Activated T-helper 2 cell treated with anti-CD3 and anti-CD28 coated beads, Interferon-gamma antibody, Interleukin-2, Interleukin-4, amounts not matched to agents 10 μg/mL and 5 μg/mL and 100 μg/mL, durations not matched to agents 14 hours and 24 hours and 36 hours (primary cell): ENCODE measurements at places on chromosomes 4 and X. TPM values are rescaled to one million over a fixed set of nuclear protein-coding genes. Genes with fewer than 3 reads are reported as not detected.

The TRPC3 gene
- total RNA-seq: 0.64 and 0.67 TPM in 2 replicates

The TASL gene
- 5.2 and 5.4 TPM in 2 replicates for total RNA-seq

DNA sequence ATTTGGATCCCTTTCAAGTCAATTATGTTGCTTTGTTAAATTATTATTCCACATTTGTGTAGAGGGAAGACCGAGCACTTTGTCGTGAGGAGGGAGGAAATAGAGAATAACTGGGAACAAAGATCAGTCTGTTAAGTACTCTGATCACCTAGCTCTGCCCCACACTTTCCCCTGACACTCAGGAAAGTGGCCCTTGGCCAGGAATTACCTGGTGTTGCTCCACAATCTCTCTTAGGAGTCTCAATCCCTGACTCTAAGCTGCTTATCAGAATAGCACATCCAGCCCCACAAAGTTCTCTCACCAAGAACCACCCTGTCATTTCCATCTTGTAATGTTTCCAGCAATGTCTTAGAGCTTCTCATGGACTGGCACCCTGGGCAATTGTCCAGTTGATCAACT is 83.8 kb upstream of the BMPR1B start:
- no peaks in the 10 kb centered on the region for H3K27me3 ChIP-seq
- no peak overlapping the region for H3K4me3 ChIP-seq
- no peak for DNase-seq
- H3K27ac ChIP-seq: no peak overlapping the region

- no peaks in the 10 kb centered on the region for H3K36me3 ChIP-seq
These were observed 4.0 kb downstream of the PCYT1B start for GRCh38 chrX:24643116-24643515.

DNA sequence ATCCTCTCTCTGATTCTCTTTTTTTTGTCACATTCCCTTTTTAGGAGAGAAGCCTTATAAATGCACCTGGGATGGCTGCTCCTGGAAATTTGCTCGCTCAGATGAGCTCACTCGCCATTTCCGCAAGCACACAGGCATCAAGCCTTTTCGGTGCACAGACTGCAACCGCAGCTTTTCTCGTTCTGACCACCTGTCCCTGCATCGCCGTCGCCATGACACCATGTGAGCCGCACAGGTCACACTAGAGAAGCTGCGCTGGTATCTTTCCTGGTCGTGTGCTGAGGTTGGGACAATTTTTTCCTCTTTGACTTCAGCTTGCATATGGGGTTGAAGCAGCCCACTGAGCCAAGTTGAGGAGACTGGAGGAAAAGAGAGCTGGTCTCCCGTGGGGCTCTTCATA is 52.1 kb downstream of the KLF8 start:
- peaks cover 8% of the 10 kb centered on the region for H3K4me1 ChIP-seq
- no peaks in the 10 kb centered on the region for H3K27me3 ChIP-seq
- peaks cover 9% of the 10 kb centered on the region for H3K36me3 ChIP-seq
- H3K27ac ChIP-seq: no peak overlapping the region
- DNase-seq: no peak

- no peaks in the 10 kb centered on the region for H3K4me1 ChIP-seq
- H3K4me3 ChIP-seq: no peak overlapping the region
- H3K27me3 ChIP-seq: peaks cover 5% of the 10 kb centered on the region
- no peak for DNase-seq
- no peaks in the 10 kb centered on the region for H3K36me3 ChIP-seq
These were observed 62.1 kb downstream of the FUNDC1 start for GRCh38 chrX:44480591-44480990.

The GUF1 gene
- 30.7 and 33.2 TPM in 2 replicates for total RNA-seq

The GABRB1 gene
- total RNA-seq: not detected in 2 replicates

DNA sequence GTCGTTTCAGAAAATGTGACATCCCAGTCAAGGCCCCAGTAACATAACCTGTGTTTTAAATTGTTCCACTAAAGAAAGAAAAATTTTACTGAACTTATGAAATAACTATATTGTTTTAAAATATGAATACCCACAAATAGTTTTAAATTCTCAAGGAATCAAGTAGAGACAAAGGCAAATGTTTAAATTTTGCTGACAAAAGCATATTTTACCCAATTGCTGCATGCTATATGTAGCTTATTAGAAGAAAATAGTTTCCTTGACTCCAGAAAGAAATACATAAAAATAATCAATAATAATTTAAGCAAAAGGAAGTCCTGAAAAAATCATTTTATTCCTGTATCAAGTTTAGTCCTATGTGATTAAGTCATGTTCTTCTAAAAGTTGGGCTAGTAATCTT is 481.3 kb upstream of the ADGRL3 start:
- no peak overlapping the region for H3K27ac ChIP-seq
- no peaks in the 10 kb centered on the region for H3K27me3 ChIP-seq
- H3K36me3 ChIP-seq: no peaks in the 10 kb centered on the region
- DNase-seq: no peak

- H3K4me3 ChIP-seq: no peak overlapping the region
- no peak for DNase-seq
- H3K27ac ChIP-seq: no peak overlapping the region
- no peaks in the 10 kb centered on the region for H3K27me3 ChIP-seq
- H3K36me3 ChIP-seq: no peaks in the 10 kb centered on the region
These were observed 2250.0 kb upstream of the AGA start for GRCh38 chr4:179692222-179692621.

The CYLC1 gene
- not detected in 2 replicates for total RNA-seq

DNA sequence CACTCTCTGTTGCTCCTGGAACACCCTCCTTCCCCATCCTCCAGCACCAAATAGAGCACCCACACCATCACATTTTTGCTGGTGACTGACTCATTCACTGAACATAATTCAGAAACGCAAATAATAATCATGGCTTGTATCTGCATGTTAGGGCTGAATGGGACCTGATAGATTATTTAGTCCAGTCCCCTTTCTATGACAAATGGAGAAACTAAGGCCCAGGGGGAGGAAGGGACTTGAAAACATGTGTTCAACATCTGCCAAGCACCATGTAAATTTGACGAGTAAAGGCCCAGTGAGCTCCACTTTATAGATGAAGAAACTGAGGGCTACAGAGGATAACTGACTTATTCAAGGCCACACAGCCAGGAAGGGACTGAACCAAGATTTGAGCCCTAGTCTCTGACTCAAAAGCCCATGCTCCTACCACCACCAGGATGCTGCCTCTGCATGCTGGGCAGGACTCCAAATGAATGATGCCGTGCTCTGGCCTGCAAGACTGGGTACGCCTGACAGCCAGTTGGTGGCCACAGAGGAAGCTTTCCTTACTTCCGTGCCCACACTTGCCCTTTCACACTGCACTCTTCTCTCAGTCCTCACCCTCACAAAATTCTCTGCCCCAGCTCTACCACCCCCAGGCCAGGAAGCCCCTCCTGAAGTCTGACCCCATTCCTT is 133.3 kb upstream of the PJA1 start:
- no peaks in the 10 kb centered on the region for H3K4me1 ChIP-seq
- H3K4me3 ChIP-seq: no peak overlapping the region
- DNase-seq: no peak
- no peaks in the 10 kb centered on the region for H3K27me3 ChIP-seq

The CTAG2 gene
- total RNA-seq: not detected in 2 replicates

GRCh38 chrX:112857478-112857878 is 16.8 kb upstream of the AMOT start:
- no peaks in the 10 kb centered on the region for H3K36me3 ChIP-seq
- no peak overlapping the region for H3K4me3 ChIP-seq
- peaks cover 15% of the 10 kb centered on the region for H3K4me1 ChIP-seq

- no peaks in the 10 kb centered on the region for H3K4me1 ChIP-seq
- no peak overlapping the region for H3K4me3 ChIP-seq
- no peaks in the 10 kb centered on the region for H3K27me3 ChIP-seq
- H3K36me3 ChIP-seq: peaks cover 7% of the 10 kb centered on the region
These were observed 149.8 kb downstream of the CHM start for GRCh38 chrX:85897362-85898126.

DNA sequence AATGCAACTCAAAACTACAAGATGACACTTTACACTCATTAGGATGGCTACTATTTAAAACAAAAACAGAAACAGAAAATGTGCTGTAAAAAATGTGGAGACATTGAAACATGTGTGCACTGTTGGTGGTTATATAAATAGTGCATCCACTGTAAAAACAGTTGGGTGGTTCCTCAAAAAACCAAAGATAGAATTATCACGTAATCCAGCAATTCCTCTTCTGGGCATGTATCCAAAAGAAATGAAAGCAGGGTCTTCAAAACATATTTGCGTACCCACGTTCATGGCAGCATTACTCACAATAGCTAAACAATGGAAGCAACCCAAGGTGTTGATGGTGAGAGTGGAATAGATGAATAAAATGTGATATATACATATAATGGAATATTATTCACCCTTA is 967.2 kb downstream of the TRAM1L1 start:
- H3K4me3 ChIP-seq: no peak overlapping the region
- no peaks in the 10 kb centered on the region for H3K36me3 ChIP-seq
- no peak for DNase-seq
- H3K27me3 ChIP-seq: no peaks in the 10 kb centered on the region
- no peak overlapping the region for H3K27ac ChIP-seq
- H3K4me1 ChIP-seq: no peaks in the 10 kb centered on the region

The SMIM20 gene
- total RNA-seq: 17.0 and 18.7 TPM in 2 replicates

DNA sequence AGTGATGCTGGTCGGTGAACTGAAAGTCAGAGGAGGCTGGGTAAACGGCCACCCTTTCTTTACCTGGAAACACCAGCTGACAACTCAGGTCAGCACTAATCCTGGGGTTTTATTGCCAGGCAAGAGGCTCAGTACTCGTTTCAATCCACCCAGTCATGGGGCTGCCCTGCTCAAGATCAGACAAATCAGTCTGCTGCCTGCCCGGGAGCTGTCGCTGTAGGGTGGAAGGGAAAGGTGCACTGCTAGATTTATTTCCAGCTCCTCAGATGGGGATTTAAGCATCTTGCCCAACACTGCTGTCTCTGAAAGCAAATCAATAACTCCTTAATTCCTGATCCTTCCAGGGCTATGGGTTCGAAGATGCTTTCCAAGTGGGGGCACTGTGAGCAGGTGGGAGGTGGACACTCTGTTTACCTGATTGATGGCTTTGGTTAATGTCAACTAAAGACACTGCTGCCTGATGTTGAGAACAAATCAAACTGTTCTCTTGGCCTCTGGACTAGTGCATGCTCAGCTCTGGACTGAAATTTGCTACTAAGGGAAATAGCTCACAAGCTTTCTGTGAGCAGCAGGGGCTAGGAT is 59.3 kb downstream of the PHKA2 start:
- DNase-seq: no peak
- peaks cover 7% of the 10 kb centered on the region for H3K36me3 ChIP-seq
- no peaks in the 10 kb centered on the region for H3K4me1 ChIP-seq

- H3K4me3 ChIP-seq: no peak overlapping the region
- no peak overlapping the region for H3K27ac ChIP-seq
- no peak for DNase-seq
- H3K27me3 ChIP-seq: no peaks in the 10 kb centered on the region
These were observed 184.7 kb downstream of the ARHGAP6 start for GRCh38 chrX:11481035-11481434.

The MXD4 gene
- total RNA-seq: 7.9 and 8.9 TPM in 2 replicates

The RENBP gene
- total RNA-seq: 11.4 and 12.4 TPM in 2 replicates
